ENCODE measurements at places on chromosomes 4 and X.

DNA sequence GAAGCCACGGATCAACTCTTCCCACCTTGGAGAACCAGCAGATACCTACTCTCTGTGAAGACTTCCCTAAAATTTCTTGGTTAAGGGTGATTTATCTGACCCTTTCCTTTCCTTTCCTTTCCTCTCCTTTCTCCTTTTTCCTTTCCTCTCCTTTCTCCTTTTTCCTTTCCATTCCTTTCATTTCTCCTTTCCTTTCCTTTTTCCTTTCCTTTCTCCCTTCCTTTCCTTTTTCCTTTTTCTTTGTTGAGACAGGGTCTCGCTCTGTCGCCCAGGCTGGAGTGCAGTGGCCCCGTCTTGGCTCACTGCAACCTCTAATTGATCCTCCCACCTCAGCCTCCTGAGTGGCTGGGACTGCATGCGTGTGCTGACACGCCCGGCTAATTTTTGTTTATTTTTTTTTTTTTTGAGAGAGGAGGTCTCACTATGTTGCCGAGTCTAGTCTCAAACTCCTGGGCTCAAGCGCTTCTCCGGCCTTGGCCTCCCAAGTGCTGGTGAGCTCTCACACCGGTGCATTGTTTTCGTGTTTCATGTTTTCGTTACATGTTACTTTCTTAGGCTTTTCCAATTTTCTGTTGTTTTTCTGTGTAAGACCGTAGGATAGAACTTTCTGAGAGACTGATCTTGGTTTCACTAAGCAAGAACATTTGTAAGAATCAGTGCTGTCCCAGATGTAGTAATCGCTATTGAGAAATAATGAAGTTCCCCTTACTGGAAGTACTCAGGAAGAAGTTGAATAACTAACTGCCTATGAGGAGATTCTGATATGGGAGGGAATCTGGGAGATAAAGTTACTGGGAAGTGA lies 2.0 kb downstream of the TMEM165 start:
- no peak for DNase-seq

DNA sequence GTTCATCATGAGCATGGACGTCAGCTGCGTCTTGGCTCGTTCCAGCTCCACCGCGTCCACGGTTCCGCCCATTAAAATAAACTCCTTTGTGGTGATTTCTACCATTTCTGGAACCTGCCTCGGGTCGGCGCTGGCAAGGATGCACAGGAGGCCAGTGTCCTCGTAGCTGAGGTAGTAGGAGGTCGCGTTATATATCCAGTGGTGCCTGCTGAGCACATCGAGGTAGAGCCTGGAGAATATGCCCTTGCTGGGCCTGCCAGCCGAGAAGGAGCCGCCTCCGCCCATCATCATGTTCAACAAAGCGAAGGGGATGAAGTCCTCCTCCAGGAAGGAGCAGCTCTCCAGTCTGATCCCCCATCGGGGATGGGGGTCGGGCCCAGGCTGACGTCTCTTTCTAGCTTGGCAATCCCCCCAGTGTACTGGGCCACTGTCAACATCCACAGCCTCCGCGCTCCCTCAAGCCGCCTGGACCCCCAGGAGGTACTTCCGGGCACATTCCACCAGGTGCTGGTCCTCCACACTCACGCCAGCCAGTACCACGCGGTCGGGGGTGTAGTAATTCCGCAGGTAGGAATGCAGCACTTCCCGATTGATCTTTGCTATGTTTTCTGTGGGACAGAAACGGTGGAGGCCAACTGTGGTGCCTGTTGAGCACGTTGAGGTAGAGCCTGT lies 120.9 kb upstream of the GRID2 start:
- no peak for DNase-seq

GRCh38 chr4:83617371-83618035 lies 81.6 kb downstream of the GPAT3 start:
- DNase-seq: no peak

GRCh38 chrX:34880656-34881055 lies 61.9 kb upstream of the FAM47B start:
- DNase-seq: no peak

DNA sequence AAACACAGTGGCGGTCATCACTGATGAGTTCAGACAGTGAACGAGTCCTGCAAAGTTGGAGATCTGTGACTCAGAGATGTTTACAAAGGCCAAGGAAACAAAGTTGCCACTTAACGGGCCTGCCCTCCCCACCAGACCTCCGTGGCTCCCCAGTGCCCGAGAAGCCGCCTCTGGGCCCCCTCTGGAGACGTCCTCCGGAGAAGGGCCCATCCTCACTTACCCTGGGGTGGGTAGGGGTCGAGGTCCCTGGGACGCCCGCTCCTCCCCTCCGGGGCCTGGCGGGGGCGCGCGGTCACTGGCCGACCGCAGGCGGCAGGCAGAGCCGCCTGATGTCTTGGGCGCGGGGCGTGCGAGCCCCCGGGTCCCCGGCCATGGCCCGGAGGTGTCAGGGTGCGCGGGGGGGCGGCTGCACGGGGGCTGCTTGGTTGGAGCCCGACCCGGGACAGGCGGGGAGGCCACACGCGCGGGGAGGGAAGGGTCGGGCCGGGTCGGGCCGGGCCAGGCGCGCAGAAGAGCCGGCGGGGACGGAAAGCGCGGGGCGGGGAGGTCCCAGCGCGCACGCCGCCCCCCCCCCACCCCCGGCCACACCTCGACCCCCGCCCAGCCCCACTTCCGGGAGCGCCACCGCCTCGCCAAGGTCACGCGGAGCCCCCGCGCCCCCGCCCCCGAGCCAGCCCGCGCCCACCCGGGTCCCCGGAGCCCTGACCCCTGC lies 529 bp downstream of the DHRSX start:
- DNase-seq: no peak

- no peak for DNase-seq
Measured at GRCh38 chr4:85942107-85942506, 417.7 kb downstream of the MAPK10 start.

DNA sequence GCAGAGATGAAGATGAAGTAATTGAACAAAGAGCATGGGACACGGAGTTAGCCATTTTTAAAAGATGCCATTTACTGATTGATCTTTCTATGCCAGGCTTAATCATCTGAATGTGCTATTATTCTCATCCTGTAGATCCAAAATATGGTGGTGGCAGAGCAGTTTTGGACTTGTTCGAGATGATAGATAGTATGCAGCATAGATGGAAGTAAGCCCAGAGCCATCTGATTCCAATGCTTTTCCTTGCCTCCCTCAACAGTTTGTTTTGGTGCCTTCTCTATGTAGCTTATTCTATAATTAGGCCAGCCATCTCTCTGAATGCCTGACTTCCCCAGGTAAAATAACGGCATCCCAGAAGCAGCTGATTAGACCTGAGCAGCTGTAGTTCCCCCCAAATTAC lies 152.6 kb upstream of the CLNK start:
- no peak for DNase-seq

DNA sequence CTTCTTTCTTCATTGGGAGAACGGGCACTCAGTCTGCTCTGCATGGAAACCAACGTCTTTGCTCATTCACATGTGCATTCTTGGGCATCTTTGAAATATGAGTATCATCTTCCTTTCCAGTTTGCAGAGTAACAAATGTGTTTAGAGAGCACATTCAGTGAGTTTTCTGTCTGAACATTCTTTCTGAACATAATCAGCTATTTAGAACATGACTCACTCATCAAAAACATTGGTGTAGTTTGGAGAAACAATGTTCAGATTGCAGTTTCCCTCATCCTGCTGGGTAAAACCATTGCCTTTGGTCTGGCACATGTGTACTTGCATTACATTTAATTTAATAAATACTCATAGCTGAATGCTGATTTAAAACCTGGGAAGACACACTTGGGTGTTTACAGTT lies 81.5 kb upstream of the F9 start:
- DNase-seq: no peak

DNA sequence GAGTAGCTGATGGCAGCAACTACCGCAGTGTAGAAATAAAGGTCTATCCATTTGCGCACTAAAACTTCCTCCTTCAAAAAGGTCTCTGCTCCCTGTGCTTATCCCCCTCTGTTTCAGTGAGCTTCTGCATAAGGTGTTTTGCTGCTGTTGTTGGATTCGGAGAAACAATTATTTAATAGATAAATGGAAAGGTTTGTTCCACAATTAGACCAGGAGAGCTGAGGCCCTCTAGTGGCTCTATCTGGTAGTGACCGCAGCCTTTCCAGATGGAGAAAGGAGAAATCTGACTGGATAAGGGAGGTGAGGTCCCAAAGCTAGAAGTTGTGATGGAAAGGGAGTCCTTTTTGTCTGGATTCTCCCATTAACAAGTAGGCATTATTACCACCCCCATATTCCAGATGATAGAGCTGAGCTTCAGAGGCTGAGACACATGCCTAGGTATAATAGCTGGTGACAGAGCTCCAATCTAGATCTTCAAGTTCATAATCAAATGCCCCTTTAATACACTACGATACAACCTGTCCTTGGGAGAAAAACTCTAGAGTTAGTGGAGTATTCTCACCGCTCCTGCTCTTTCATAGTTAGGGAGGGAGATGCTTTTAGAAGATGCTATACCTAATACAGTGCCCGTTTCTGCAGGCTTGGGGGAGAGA lies 5.1 kb upstream of the GABRQ start:
- DNase-seq: no peak

GRCh38 chrX:113828470-113828869 lies 755.4 kb upstream of the HTR2C start:
- DNase-seq: no peak

- no peak for DNase-seq
Measured at GRCh38 chrX:109352066-109352588, 129.8 kb downstream of the GUCY2F start.

- no peak for DNase-seq
Measured at GRCh38 chr4:165711436-165711835, 161.6 kb upstream of the TLL1 start.

DNA sequence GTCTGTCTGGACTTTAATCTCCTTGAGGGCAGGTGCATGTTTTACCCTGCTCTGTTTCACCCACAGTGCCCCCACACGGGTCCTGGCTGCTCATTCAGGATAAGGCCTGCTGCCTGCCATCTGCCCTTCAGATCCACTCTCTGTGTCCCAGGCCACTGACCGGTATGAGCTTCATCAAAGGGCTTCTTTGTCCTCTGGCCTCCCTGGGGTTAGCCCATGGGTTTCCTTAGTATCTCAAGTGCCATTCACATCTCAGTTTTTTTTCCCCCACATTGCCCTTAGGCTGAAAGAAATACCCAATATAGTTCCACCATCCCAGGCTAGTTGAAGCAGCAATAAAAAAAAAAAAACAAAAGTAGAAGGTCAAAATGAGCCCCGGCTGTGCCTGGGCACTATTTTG lies 9.3 kb downstream of the CD99L2 start:
- DNase-seq: no peak

- no peak for DNase-seq
Measured at GRCh38 chr4:47462799-47463234, 685 bp downstream of the COMMD8 start.

GRCh38 chr4:158760866-158761265 lies 8.0 kb upstream of the FNIP2 start:
- DNase-seq: no peak

- no peak for DNase-seq
Measured at GRCh38 chr4:146577111-146577510, 55.4 kb upstream of the SLC10A7 start.

- DNase-seq: no peak
Measured at GRCh38 chr4:146520896-146521540, 722 bp downstream of the SLC10A7 start.

DNA sequence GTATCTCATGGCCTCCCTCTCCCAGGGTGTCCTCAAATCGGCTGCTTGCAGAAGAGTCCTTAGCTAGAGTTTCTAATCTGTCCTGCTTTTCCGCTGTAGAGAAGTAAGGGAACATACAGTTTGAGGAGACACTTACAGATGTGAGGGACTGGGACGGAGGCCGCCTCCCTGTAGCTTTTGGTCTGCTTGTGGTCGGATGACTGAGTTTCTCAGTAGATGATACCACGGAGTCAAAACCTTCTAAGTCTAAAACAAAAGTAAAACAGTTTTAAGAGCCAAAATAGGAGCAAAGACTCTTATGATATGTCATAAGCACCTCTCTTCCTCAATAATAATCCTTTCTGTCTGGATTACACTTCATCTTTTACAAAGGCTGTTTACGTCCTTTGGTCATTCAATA lies 34.5 kb upstream of the MAP3K15 start:
- DNase-seq: no peak

- DNase-seq: no peak
Measured at GRCh38 chrX:12811658-12812057, 20.4 kb downstream of the PRPS2 start.

DNA sequence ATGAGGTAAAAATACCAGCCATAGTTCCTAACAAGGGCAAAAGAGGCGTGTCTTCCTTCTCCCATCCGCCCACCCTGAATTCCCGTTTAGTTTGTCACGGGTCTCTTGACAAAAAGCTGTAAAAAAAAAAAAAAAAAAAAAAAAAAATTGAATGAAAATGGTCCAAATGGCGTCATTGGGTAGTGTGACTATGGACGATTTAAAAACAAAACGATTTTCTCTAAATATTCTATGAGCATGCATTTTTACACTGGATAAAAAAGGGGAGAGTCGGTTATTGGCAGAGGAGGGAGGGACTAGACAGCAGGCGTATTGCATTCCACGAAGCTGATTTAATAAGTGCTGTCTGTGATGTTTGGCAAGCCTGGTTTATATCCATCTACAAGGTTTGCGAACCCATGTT lies at the start of gene FAM133A:
TSS of gene FAM133A (plus strand) at position 338 of the 403 bp plus-strand sequence. CDS start 35,214 bp downstream, outside the sequence.
- DNase-seq: no peak

- no peak for DNase-seq
Measured at GRCh38 chr4:82930848-82931755, 30.6 kb downstream of the THAP9 start.

DNA sequence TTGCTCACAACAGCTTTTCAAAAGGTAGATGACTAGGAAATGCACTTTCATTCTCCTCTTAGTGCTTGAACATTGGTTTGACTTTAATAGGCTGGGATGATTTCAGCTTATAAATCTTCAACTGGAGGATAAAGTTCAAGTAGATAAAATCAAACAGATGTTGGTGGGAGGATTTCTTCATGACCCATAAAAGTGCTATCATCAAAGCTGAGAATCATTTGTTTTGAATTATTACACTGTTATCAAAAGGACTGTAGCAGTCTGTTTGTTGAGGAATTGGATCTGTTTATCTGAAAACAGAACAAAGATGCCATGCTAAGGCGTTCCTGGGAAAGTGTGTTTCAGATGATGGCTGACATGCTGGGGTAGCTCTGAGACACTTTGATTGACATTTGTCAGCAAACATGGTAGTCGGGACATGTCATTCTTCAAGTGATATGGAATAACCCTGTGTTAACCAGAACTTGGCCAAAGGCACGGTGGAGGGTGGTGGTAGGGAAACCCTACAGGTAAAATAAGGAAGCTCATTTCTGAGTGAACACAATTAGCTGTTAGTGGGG lies 304.0 kb upstream of the PITX2 start:
- no peak for DNase-seq
